ENCODE measurements at places on chromosomes 3 and 15.

- H3K4me3 ChIP-seq: no peak overlapping the region
- DNase-seq: no peak
- no peaks in the 10 kb centered on the region for H3K27me3 ChIP-seq
- no peak overlapping the region for H3K27ac ChIP-seq
- H3K4me1 ChIP-seq: no peaks in the 10 kb centered on the region
Measured at GRCh38 chr3:16369276-16369675, 104.3 kb downstream of the OXNAD1 start.

GRCh38 chr3:146115619-146116018, 45.4 kb downstream of the PLOD2 start:
- no peaks in the 10 kb centered on the region for H3K36me3 ChIP-seq
- no peaks in the 10 kb centered on the region for H3K27me3 ChIP-seq
- no peaks in the 10 kb centered on the region for H3K4me1 ChIP-seq
- DNase-seq: no peak

DNA sequence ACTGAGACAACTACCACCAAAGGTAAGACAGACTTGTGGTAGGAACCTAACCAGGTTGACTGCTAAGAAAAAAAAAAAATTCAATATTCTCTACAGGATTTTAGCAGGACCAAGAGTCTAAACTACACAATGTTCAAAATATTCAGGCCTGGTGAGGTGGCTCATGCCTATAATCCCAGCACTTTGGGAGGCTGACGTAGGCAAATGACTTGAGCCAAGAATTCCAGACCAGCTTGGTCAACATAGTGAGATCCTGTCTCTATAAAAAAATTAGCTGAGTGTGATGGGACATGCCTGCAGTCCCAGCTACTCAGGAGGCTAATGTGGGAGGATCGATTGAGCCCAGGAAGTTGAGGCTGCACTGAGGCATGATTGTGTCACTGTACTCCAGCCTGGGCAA, 341.6 kb upstream of the WNT5A start:
- no peak overlapping the region for H3K27ac ChIP-seq
- no peak for DNase-seq
- H3K27me3 ChIP-seq: no peaks in the 10 kb centered on the region
- H3K4me3 ChIP-seq: no peak overlapping the region

- no peak overlapping the region for H3K27ac ChIP-seq
- H3K27me3 ChIP-seq: no peaks in the 10 kb centered on the region
- no peak overlapping the region for H3K4me3 ChIP-seq
- H3K36me3 ChIP-seq: no peaks in the 10 kb centered on the region
- no peaks in the 10 kb centered on the region for H3K4me1 ChIP-seq
Measured at GRCh38 chr3:65778968-65779367, 259.8 kb downstream of the MAGI1 start.

- H3K27me3 ChIP-seq: no peaks in the 10 kb centered on the region
- H3K27ac ChIP-seq: no peak overlapping the region
- H3K4me3 ChIP-seq: no peak overlapping the region
- no peak for DNase-seq
Measured at GRCh38 chr15:70690021-70690420, 73.3 kb downstream of the UACA start.

- peaks cover 9% of the 10 kb centered on the region for H3K27me3 ChIP-seq
- H3K36me3 ChIP-seq: no peaks in the 10 kb centered on the region
- H3K4me1 ChIP-seq: no peaks in the 10 kb centered on the region
- H3K27ac ChIP-seq: no peak overlapping the region
- DNase-seq: no peak
Measured at GRCh38 chr15:33311312-33311971, 675 bp downstream of the RYR3 start.

DNA sequence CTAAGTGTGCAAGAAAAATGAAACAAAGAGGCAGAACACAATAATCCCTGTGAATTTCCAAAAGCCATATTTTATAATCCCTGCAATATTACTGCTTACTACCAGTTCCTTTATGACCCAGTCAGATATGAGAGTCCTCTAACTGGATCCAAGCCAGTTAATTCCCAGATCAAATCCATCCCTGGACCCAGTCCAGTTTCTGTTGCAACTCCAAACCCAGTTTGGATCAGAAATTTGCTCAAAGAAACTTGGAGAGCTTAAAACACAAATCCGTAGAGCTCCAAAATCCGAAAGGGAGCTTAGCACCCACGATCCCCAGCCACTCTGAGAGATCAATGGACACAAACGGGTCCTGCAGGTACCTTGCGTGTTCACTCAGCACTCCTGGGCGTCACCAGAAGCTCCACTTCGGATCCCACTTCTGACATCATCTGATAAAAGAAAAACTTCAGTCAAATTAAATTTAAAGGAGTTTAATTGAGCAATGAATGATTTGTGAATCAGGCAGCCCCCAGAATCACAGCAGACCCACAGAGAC, 32.6 kb upstream of the THUMPD3 start:
- H3K4me3 ChIP-seq: no peak overlapping the region
- H3K27me3 ChIP-seq: no peaks in the 10 kb centered on the region
- no peaks in the 10 kb centered on the region for H3K4me1 ChIP-seq
- no peaks in the 10 kb centered on the region for H3K36me3 ChIP-seq
- no peak overlapping the region for H3K27ac ChIP-seq

DNA sequence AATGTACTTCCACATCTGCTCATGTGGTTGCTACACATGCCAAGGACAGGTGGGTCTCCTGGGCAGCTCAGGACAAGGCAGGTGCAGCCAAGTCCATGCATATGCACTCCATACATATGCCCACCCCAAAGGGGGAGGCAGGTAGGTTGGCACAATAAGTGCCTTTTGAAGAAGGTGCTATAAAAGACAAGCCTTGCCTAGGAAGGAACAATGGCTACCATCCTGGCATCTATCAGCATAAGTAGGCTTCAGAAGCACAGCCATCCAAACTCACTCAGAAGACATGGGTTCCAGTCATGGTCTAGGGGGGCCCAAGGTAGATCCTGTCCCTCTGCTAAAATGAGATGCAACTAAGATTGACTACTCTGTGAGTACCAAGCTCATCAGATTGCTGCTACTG, 34.6 kb downstream of the NBEAL2 start:
- H3K27ac ChIP-seq: no peak overlapping the region
- H3K36me3 ChIP-seq: peaks cover 30% of the 10 kb centered on the region
- peaks cover 9% of the 10 kb centered on the region for H3K4me1 ChIP-seq
- no peak for DNase-seq
- no peak overlapping the region for H3K4me3 ChIP-seq
- no peaks in the 10 kb centered on the region for H3K27me3 ChIP-seq
